ENCODE measurements at places on chromosomes 11 and 22.

DNA sequence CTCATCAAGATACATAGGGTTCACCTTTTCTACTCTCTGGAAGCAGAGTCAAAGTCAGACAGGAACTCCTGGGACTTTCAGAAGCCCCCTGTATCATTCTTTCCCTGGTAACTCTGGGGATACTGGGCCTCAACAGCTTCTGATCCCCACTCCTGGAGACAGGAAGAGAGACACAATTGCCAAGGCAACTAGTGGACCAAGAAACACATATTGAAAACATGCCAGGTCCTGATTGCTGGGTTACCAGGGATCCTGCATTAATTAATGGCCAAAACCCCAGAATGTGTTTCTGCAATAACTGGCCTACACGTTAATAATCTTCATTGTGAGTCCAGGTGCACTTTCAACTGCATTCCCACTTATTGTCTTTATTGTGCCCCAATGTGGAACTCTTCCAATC lies 260.8 kb upstream of the POU2AF2 start:
- no peak for DNase-seq

DNA sequence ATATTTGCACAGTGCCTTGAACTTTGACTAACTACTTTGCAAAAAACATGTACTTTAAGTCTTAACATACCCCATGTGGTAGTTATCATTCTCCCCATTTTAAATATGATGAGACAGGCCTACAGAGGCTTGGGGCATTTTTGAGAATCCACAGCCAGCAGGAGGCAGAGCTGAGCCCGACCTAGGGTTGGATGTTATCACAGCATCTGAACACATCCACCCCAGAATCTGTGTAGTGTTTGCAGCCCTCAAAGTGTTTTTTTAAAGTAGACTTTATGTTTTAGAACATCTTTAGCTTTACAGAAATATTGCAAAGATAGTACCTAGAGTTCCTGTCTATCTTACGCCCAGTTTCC lies 17.6 kb downstream of the OTOG start:
- no peak for DNase-seq

DNA sequence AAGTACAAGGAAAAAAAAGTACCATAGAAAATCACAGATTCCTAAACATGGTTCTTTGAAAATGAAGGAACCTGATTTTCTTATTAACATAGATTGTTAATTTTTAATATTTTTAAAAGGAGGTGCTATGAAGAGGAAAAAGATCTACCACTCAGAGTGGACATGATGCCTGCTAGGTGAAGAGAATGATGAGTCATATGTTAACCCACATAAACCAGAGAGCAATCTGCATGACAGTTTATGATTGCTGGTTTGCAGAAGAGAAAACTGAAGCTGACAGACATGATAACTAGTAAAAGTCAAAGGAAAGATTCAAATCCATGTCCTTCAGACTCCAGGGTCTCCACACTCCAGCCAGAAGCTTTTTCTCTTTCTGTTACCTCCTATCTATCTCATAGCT lies 1231.7 kb downstream of the LRRC4C start:
- no peak for DNase-seq

GRCh38 chr11:128424851-128425285 lies 162.5 kb downstream of the ETS1 start:
- DNase-seq, result no peak

GRCh38 chr22:31474743-31475142 lies 14.9 kb downstream of the EIF4ENIF1 start:
- DNase-seq, result no peak

DNA sequence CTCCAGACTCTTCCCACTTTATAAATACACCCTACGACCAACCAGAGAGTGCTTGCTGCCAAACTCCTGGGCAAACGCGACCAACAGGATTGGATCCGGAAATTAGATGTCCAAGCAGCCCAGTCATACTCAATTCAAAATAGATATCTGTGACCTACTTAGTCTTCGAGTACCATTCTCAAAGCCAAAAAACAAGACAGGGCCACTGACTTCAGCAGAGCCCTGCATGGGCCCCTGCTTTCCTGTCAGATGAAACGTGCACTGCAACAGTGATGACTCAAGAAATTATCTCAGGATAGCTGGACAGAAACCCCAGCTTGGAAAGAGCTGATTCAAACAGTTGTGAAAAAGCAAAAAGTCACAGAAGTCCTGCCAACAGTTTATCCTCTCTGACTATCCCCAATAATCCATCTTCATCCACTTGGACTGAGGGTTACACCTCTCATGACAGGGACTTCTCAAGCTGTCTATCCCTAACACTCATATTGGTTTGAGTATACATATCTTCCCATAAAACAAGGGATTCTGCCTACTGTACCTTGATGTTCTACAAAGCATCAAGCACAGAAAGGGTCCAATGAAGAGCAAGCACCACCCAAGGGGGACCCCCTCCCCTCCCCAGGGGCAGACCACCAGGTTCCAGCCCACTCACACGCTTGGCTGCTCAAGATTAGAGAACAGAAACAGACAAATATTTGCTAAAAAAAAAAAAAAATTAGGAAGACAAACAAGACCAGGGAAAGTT lies 17.4 kb downstream of the SMCO4 start:
- no peak for DNase-seq

- DNase-seq, result no peak
Measured at GRCh38 chr22:33073989-33074418, 15.8 kb upstream of the SYN3 start.

DNA sequence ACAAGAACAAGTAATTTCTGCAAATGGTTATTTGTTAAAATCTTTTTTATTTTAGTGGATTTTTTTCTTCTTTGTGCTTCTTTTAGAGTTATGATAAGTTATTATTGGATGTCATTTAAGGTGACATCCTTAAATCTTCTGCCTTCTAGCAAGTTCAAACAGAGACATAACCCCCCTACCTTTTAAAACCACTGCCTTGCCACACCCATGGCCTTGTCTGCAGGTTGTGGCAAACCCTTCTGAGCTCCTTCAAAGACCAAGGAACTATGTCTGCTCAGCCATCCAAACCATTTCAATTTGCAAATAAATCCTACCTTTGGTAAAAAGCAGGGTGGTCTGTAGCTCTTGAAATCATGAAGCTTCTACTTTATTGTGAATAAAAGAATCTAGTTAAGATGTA lies 241.6 kb downstream of the FAM76B start:
- no peak for DNase-seq

GRCh38 chr11:44404301-44404700 lies 94.4 kb upstream of the ALX4 start:
- DNase-seq, result no peak

GRCh38 chr11:57940044-57940756 lies 83.5 kb upstream of the OR9Q1 start:
- DNase-seq, result no peak

- DNase-seq, result no peak
Measured at GRCh38 chr11:86180851-86181250, 63.7 kb upstream of the EED start.

- DNase-seq, result no peak
Measured at GRCh38 chr22:17243524-17243923, 24.3 kb upstream of the ADA2 start.

- no peak for DNase-seq
Measured at GRCh38 chr22:45102896-45103420, 60.8 kb upstream of the NUP50 start.

DNA sequence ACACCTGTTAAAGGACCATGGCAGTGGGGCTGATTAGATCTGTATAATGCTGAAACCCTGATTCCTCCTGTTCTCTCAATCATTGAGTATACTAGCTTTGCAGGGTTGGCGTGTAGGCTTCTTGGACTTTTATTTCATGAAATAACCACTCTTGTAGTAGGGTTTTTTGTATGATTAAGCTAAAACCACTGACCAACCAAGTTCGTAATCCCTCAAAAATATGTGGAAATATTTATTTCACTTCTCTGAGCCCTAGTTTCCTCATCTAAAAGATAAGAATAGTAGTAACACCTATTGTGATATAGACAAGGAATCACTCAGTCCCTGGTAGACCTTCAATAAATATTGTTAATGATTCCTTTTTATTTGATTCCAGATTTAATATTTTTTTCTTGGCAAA lies 4.2 kb downstream of the API5 start:
- DNase-seq, result no peak

- DNase-seq, result no peak
Measured at GRCh38 chr11:9280655-9281301, 15.6 kb upstream of the DENND5A start.

DNA sequence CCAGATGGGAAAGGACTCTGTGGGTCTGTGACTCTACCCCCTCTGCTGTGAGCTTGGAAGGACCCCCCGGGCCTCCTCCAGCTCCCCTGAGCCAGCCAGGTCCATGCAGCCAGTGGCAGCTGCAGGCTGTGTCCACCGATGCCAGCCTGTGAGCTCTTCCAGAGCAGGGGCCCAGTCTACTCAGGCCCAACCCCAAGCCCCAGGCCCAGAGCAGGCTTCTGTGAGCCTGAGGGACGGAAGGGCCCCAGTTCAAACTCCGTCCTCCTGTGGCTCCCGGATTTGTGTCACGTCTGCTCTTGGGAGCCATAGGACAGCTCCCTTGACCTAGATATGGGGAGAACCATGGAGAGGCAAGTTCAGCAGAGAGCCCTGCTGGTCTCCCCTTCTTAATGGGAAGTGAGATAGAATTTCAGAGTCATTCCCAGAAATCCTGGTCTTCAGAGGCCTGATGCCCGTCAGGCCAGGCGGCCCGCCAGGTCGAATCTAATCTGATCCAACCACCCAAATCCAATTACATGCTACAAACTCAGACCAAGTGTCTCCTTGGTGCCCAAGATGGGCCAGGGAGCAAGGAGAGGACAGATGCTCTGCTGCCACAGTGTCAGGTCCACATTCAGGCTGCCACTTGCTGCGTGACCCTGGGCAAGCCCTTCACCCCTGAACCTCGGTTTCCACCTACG lies 75.1 kb downstream of the SCUBE1 start:
- no peak for DNase-seq

- DNase-seq, result peak; percentile 12
Measured at GRCh38 chr11:41431784-41432183, 27.7 kb downstream of the LRRC4C start.

GRCh38 chr11:64126796-64127195 lies 39.1 kb downstream of the MACROD1 start:
- no peak for DNase-seq

GRCh38 chr11:121540627-121541026 lies 87.9 kb upstream of the SORL1-AS1 start:
- DNase-seq, result no peak

- DNase-seq, result no peak
Measured at GRCh38 chr11:128961645-128962044, 19.0 kb upstream of the TP53AIP1 start.

- peak; percentile 31 for DNase-seq
Measured at GRCh38 chr22:44956840-44957767, 52.7 kb downstream of the PHF21B start.

- no peak for DNase-seq
Measured at GRCh38 chr11:2908130-2908529, 21.1 kb downstream of the PHLDA2 start.

DNA sequence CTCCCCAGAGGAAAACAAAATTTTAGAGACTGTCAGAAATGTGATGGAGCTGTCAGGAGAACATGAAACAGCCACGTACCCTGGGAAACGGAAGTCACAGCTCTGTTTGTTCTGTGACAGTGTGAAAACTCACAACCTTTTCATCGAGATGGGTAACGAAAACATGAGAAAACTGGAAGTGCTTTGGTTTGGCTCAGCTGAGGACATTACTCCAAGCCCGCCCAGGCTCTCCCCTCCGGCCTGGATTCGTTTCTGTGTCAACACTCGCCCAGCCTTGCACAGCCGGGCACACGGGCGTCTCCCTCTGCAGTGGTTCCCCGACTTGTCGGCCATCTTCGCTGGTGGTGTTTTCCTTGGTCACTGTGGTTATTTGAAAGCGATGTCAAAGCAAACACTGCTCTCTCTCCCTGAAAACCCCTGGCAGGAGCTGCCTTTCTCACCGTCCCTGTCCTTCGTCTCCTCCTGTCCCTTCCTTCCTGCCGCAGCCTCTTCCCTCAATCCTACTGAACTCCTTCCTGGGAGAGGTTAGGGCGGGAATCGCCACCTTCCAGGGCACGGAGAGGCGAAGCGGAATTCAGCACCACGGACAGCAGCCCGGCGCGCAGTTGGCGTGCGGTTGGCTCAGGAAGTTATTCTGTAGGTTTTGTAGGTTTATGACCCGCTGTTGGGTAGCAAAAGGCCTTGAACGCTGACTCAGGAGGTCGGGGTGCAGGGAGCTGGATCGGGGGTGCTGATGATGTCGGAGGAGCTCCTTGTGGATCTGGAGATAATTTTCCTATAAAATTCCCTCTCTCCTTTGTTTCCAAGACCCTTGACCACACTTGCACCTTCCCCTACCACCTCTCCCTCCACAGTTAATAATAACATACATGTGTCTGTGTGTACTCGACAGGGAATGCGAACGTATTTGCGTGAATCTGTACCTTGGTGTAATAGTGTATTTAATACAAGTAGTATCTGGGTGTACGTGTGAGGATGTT lies 13.1 kb upstream of the RPS19BP1 start:
- DNase-seq, result peak; percentile 79

- DNase-seq, result no peak
Measured at GRCh38 chr11:27934830-27935145, 173.2 kb downstream of the KIF18A start.

GRCh38 chr22:46234969-46235368 lies 15.1 kb downstream of the CDPF1 start:
- no peak for DNase-seq

DNA sequence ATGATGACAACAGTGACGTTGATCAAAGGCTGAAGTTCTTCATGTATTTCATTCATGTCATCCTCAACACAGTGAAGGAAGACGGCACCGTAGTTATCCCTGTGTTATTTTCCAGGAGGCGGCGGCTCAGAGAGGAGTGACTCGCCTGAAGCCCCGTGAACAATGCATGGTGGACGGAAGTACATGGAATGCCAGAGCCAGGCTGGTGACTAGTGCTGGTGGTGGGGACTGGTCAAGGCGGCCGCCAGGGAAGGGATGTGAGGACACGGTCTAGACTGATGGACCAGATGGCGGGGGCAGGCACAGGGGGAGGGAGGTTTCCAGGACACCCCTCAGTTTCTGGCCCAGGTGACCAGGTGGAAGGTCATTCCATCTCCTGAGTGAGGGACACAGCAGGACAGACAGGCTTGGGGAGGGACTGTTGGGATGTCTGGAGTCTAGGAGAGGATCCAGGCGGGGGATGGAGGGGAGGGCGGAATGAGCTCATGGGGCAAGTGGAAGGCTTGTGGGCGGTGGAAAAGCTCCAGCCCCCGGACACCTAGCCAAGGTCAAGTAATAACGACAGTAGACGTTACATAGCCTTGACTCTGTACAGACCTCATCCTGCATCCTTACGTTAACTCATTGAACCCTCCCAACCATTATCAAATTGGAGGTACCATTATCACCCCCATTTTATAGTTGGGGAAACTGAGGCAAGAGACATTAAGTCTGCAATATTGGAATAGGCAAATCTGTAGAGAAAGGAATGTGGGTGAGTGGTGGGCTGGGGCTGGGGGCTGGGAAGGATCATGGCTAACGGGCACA lies 16.0 kb upstream of the PICK1 start:
- no peak for DNase-seq

GRCh38 chr11:86949995-86950660 lies 5.1 kb downstream of the FZD4 start:
- DNase-seq, result no peak

- DNase-seq, result no peak
Measured at GRCh38 chr11:33222052-33222750, 35.0 kb upstream of the HIPK3 start.

GRCh38 chr11:108128772-108129171 lies 7.4 kb downstream of the ACAT1 start:
- DNase-seq, result no peak

- no peak for DNase-seq
Measured at GRCh38 chr11:114251815-114252337, 44.3 kb upstream of the NNMT start.
